ENCODE measurements at places on chromosomes 5 and 9.

DNA sequence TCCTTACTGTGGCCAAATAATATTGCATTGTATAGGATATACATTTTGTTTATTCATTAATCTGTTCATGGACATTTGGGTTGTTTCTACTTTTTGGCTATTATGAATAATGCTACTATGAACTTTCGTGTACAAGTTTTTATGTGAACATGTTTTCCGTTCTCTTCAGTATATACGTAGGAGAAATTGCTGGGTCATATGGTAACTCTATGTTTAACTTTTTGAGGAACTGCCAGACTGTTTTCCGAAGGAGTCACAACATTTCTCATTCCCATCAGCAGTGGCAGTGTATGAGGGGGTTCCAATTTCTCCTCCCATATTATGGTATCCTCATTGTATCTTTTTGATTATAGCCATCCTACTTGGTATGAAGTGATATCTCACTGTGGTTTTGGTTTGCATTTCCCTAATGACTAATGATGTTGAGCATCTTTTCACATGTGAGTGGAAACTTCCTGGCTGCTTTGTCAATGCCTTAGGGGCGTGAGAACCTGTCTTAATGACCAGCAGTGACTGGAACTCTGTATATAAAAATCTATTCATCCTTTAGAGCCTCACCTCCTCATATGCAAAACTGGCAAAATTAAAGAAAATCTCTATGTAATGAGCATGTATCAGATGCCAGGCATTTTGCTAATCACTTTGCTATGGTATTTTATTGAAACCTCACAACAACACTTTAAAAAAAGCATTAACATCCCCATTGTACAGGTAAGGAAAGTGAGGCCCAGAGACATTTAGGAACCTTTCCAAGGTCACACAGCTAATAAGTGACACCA is 47.8 kb upstream of the TGFBR1 start:
- peak; percentile 76 for DNase-seq

DNA sequence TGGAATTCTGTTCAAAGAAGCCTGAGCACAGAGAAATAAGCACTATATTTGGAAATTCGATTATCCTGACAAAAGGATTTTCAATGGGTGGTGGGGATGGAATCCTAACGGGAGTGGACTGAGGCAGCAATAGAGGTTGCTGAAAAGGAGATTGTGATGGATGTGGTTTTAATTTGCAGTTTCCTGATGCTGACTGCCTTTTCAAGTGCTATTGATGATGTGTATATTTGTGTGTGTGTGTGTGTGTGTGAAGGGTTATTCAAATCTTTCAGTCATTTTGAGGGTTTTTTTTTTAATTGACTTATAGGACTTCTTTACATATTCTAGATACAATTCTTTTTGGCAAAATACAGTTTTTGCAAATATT is 614.5 kb downstream of the HINT1 start:
- DNase-seq: no peak

GRCh38 chr9:13810510-13810909 is 503.4 kb downstream of the NFIB start:
- DNase-seq: no peak

- DNase-seq: no peak
These were observed 88.8 kb downstream of the SREK1 start for GRCh38 chr5:66232706-66233445.

- DNase-seq: no peak
These were observed at the start of gene TLR4 for GRCh38 chr9:117704024-117704575. TSS of gene TLR4 (plus strand) at chr9:117704403. CDS start at chr9:117704473, 70 bp downstream.

GRCh38 chr5:171862624-171863023 is 77.0 kb downstream of the SMIM23 start:
- DNase-seq: no peak

GRCh38 chr5:133480866-133481265 is 131.5 kb downstream of the FSTL4 start:
- DNase-seq: no peak

- no peak for DNase-seq
These were observed 46.3 kb upstream of the LARP1 start for GRCh38 chr5:154708846-154709245.
